Activated CD4-positive, alpha-beta memory T cell treated with anti-CD3 and anti-CD28 coated beads for 36 hours (primary cell): ENCODE measurements at places on chromosomes 6 and 20. TPM values are rescaled to one million over a fixed set of nuclear protein-coding genes. Genes with fewer than 3 reads are reported as not detected.
A peak's percentile ranks its signal among the peaks of the same experiment; 100 is the strongest.

- no peak overlapping the region for H3K4me3 ChIP-seq
- peaks cover 6% of the 10 kb centered on the region for H3K27me3 ChIP-seq
- no peaks in the 10 kb centered on the region for H3K4me1 ChIP-seq
These were observed 172.0 kb downstream of the EYA2 start for GRCh38 chr20:47066484-47067270.

- no peak for DNase-seq
- no peak overlapping the region for H3K27ac ChIP-seq
- H3K4me1 ChIP-seq, result no peaks in the 10 kb centered on the region
- no peaks in the 10 kb centered on the region for H3K27me3 ChIP-seq
- no peak overlapping the region for H3K4me3 ChIP-seq
These were observed 951.8 kb upstream of the MAP3K7 start for GRCh38 chr6:91538622-91539021.

GRCh38 chr20:8434326-8434876 lies 302.3 kb downstream of the PLCB1 start:
- no peaks in the 10 kb centered on the region for H3K27me3 ChIP-seq
- H3K4me1 ChIP-seq, result no peaks in the 10 kb centered on the region
- no peaks in the 10 kb centered on the region for H3K36me3 ChIP-seq
- DNase-seq, result no peak
- no peak overlapping the region for H3K27ac ChIP-seq

DNA sequence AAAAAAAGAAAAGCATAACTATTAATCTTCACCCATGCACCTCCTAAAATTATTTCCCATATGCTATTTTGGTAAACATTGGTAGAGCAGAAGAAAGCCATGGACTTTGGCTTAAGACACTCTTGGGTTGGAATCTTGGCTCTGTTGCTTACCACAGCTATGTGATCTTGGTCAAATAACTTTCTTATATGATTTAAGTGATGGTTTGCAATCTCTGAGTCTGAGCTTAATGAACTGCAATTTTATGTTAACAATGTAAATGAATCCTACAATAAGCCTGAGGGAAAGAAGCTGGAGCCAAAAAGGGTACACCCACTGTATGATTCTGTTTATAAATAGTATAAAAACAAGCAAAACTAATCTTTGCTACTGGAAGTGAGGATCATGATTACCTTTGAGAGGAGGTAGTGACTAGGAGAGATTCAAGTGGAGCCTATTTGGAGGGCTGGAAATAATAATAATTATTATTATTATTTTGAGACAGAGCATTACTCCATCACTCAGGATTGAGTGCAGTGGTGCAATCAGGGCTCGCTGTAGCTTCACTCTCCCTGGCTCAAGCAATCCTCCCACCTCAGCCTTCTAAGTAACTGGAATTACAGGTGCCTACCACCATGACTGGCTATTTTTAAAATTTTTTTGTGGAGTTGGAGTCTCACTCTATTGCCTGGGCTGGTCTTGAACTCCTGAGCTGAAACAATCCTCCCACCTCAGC lies 34.5 kb downstream of the ABRACL start:
- no peaks in the 10 kb centered on the region for H3K27me3 ChIP-seq

- H3K27me3 ChIP-seq, result no peaks in the 10 kb centered on the region
- H3K27ac ChIP-seq, result no peak overlapping the region
These were observed 109.1 kb downstream of the DACT2 start for GRCh38 chr6:168210239-168211105.

DNA sequence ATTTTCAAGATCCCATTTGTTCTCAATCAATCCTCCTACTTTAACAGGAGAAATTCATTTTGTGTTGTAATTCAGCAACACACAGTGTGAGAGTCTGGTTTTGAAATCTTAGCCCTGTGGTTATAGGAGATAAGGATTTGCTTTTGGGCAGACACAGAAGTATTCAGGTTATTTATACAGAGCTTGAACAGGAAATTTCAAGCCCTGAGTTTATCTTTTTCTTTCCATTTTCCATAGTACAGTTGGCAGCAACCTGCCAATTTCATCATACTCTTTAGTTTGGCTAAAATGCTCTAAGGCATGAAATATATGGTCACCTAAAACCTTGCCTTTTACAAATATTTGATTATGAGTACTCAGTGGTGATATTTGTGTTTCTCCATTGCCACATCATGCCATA lies 41.4 kb downstream of the PKIB start:
- H3K4me3 ChIP-seq, result no peak overlapping the region
- no peaks in the 10 kb centered on the region for H3K36me3 ChIP-seq
- no peak overlapping the region for H3K27ac ChIP-seq
- no peaks in the 10 kb centered on the region for H3K4me1 ChIP-seq
- no peak for DNase-seq
- H3K27me3 ChIP-seq, result no peaks in the 10 kb centered on the region

GRCh38 chr6:112300896-112301295 lies 46.2 kb upstream of the RFPL4B start:
- DNase-seq, result no peak
- H3K27me3 ChIP-seq, result peaks cover 6% of the 10 kb centered on the region
- H3K4me3 ChIP-seq, result no peak overlapping the region
- no peaks in the 10 kb centered on the region for H3K36me3 ChIP-seq
- no peak overlapping the region for H3K27ac ChIP-seq

- peaks cover 11% of the 10 kb centered on the region for H3K27me3 ChIP-seq
- no peak overlapping the region for H3K27ac ChIP-seq
- peak overlapping the region; percentile 75 for H3K4me3 ChIP-seq
- peaks cover 28% of the 10 kb centered on the region for H3K4me1 ChIP-seq
These were observed 618 bp upstream of the SLC16A10 start for GRCh38 chr6:111086685-111087084.

DNA sequence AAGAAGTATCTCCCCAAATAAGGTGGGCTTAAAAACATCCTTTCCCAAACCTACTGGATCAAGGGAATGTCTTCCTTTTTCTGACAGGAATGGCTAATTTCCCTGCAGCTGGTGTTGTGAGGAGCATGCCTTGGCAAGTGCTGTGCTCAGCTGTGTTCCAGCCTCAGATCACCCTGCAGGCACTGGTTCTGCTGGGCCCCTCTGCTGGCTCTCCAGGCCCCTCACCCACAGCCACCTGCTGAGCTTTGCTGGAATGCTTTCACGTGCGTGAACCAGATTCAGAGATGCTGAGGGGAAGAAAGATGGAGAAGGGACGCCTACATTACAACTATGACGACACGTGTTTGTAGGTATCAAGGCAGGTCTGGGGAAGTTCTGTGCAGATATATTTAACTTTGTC lies 71.3 kb upstream of the FOXC1 start:
- H3K4me3 ChIP-seq, result no peak overlapping the region
- H3K27ac ChIP-seq, result no peak overlapping the region
- DNase-seq, result no peak
- H3K36me3 ChIP-seq, result peaks cover under 1% of the 10 kb centered on the region
- H3K27me3 ChIP-seq, result no peaks in the 10 kb centered on the region
- peaks cover 9% of the 10 kb centered on the region for H3K4me1 ChIP-seq

DNA sequence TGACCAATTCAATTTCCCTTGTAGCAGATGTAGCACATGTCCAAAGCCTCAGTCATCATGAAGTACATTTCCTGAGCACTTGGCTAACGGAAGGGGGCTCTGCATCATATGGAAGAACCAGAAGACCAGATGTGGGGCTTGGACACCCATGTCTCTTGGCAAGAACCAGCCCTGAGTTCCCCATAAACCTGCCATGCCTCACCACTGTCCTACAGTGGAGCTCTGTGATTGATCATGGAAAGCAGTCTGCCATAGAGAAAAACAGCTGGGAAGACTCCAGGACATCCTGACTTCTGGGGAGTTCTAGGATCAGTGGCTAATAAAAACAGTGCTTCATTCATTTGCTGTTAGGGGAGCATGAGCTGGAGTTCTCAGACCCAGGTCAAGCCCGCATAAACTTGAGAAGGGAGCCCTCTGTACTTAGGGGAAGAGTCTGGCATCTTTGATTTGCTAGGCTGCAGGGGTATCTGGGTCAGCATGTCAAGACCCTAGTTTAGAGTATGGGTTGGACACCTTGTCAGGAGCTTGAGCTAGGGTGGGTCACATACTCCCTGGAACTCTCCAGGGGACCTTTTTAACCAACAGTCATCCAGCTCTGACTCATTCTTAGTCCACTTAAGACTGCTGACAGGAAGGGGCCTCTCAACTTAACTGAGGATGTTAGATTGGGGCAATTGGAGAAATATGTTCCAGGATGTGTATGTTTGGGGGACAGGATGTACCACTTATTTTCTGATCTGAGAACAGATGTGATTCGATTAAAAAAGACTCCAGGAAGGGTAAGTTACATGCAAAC lies 26.3 kb upstream of the TRAM2 start:
- H3K4me1 ChIP-seq, result peaks cover 2% of the 10 kb centered on the region
- no peaks in the 10 kb centered on the region for H3K36me3 ChIP-seq
- DNase-seq, result no peak
- H3K27ac ChIP-seq, result no peak overlapping the region
- no peak overlapping the region for H3K4me3 ChIP-seq
- H3K27me3 ChIP-seq, result peaks cover 5% of the 10 kb centered on the region

DNA sequence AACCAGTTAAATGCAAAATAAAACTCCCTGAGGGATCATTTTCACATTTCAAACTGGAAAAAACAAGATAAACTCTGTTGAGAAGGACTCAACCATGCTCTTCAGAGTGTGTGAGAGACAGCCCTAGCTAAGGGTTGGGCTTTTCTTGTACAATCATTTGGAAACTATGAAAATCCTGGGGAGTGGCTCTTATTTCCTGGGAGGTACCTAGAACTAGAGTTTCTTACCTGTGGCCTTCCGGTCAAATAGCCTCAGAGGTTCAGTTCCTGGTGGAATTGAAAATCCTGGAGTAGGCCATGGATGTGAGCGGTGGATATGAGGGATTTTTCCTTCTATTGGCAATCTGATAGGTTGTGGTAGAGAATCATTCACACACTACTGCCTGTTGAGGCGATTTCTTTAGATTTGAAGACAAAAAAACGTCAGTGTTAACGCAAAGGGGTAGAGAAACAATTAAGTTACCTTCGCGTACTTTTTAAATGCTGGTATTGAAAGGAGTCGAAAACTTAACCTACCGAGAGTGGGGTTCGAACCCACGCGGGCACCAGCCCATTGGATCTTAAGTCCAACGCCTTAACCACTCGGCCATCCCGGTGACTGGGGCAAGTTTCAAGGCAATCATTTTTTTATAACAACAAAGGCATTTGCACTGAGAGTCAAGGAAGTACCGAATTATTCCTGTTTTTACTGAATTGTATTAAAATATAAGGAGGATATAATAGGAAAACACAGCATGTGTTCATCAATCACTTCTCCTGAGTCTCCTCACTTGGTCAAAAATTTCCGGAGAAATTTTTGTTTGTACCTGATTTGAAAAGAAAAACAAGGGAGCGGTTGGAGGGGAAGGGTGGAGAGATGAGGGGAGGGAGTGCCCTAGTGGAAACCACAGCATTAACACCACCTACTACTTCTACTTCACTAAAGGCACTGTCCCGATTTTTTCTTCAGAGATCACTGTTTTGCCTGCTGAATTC lies 191.3 kb downstream of the OR2B2 start:
- peak; percentile 33 for DNase-seq
- H3K36me3 ChIP-seq, result no peaks in the 10 kb centered on the region
- no peak overlapping the region for H3K4me3 ChIP-seq

DNA sequence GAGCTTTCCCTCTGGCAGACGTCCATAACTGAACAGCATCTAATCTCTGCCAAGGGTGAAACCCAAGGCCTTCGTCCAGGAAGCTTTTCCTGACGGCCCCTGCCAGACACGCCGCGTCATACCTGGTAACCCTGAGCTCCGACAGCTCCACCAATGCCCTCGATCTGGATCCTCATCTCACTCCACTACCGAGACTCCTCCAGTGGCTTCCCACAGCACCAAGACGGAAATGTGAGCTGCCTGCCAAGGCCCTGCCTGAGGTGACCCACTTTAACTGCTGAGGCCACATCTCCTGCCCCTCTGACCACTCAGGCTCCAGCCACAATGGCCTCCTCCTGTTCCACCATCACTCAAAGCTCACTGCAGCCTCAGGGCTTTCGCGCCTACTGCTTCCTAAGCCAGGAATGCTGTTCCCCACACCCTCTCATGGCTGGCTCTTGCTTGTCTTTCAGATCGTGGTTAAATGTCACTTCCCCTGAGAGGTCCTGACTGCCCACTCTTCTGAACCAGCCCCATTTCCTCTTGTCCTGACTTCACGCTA lies 143.2 kb downstream of the PREX1 start:
- peaks cover 12% of the 10 kb centered on the region for H3K4me1 ChIP-seq
- H3K4me3 ChIP-seq, result no peak overlapping the region
- peak overlapping the region; percentile 3 for H3K27ac ChIP-seq
- peaks cover 26% of the 10 kb centered on the region for H3K36me3 ChIP-seq
- DNase-seq, result no peak
- no peaks in the 10 kb centered on the region for H3K27me3 ChIP-seq

DNA sequence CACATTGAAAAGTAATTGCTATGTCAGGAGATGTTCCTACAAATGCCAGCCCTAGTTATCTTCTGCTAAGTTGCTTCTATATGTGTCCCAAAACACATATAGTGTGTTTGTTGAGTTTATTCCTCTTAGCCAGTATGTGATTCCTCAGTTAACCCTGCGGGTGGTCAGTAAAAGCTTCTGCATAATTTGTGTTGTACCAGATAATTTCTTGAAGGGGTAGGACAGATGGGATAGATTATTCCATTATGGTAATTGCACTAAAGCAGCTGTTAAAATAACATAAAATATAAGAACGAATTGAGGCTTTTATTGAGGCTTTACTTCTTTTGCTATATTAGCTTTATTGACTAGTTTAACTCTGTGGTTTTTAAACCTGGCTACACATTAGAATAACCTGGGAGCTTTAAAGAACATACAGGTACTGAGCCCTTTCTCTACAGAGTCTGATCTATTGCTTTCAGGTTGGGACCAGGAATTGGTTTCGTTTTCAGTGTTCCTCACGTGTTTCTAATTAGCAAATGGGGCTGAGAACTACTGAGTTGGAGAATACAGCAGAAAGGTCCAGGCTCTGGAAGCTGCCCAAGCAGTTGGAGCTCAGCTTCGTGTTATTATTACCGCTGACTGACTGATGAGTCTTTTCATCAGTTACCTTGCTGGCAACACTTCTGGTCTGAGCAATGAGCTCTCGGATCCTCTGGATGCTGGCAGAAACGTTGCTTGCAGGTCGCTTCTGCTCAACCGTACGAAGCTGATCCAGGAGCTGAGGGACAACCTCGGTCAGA lies 56.9 kb downstream of the FAM229B start:
- no peaks in the 10 kb centered on the region for H3K36me3 ChIP-seq
- peaks cover 4% of the 10 kb centered on the region for H3K27me3 ChIP-seq
- H3K4me3 ChIP-seq, result no peak overlapping the region

GRCh38 chr6:26230351-26230750 lies 134.6 kb upstream of the BTN3A2 start:
- H3K4me1 ChIP-seq, result peaks cover 33% of the 10 kb centered on the region
- H3K27ac ChIP-seq, result no peak overlapping the region
- DNase-seq, result no peak
- H3K36me3 ChIP-seq, result peaks cover 15% of the 10 kb centered on the region

OSER1 gene
- 23.4 TPM for total RNA-seq

NEDD9 gene
- 31.5 TPM for total RNA-seq

SLC17A1 gene
- not detected for total RNA-seq

RBBP8NL gene
- not detected for total RNA-seq

ZHX3 gene
- total RNA-seq, result 11.3 TPM

UNC93A gene
- total RNA-seq, result not detected

ZNF341 gene
- total RNA-seq, result 5.9 TPM

CFB gene
- 0.82 TPM for total RNA-seq

SLCO4A1 gene
- total RNA-seq, result 29.6 TPM
